PC-3 (cell line): ENCODE measurements at places on chromosomes 7 and 10.
A peak's percentile ranks its signal among the peaks of the same experiment; 100 is the strongest.

- no peak for DNase-seq
Observed at GRCh38 chr7:90661290-90662151, 65.4 kb downstream of the CDK14 start.

GRCh38 chr7:71442492-71443190 lies 310.7 kb downstream of the GALNT17 start:
- no peak for DNase-seq

GRCh38 chr10:132684164-132684891 lies 101.6 kb downstream of the NKX6-2 start:
- DNase-seq: peak; percentile 72

- DNase-seq: peak; percentile 61
Observed at GRCh38 chr10:127013691-127014473, 108.7 kb downstream of the DOCK1 start.

DNA sequence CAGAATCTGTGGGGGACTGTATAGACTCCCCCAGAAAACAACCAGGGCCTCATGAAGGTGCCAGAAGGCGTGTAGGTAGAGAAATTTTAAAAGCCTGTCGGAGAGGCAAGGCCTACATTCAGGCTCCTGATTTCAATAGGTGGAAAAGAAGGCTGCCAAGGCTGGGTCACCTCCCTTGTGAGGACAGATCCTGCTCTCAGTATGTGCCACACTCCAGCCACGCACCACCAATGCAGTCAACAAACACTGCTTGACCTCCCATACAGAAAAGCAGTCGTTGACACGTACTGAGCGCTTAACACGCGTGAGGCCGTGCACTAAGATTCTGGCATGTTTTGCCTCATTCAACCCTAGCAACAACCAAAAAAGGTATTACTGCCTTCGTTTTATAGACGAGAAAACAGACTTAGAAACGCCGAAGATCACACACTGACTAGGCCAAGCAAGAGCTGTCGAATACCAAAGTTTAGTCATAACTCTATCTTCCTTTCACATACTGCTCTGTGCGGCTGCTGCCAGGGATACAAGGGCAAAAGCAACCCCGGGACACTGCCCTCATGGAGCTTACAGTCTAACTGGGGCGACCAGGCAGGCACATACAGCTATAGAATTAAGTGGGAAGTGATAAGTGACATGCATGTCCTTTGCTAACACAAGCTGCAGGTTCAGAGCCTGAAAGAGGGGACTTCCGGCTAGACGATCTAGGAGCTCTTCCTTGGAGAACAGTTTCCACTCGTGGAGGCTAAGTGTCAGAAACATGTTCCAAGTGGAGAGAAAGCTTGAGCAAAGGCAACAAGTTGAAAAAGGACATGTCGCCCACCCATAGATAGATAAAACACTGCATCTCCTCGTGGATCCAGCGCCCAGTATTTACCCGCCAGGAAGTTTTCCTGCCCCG lies 797 bp upstream of the NKX2-3 start:
- no peak for DNase-seq

DNA sequence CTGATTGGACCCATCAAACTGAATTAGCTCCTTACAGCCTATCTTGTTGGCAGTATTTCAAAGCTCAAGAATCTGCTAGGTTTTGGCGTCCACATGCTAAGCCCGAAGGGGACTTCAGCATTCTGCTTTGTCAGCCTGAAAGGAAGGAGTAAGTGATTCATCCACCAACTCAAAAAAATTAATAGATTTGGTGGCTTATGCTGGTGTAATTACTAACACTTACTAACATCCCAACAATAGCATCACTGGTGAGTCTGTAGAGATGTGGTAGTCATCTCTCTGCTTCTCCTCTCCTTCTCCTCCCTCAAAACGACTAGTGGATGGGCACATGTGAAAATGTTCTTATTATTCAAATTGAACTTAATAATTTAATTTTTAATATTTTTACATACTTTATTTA lies 53.8 kb upstream of the EGR2 start:
- DNase-seq: peak; percentile 62

GRCh38 chr10:93086289-93086688 lies 12.6 kb downstream of the CYP26A1 start:
- DNase-seq: no peak

DNA sequence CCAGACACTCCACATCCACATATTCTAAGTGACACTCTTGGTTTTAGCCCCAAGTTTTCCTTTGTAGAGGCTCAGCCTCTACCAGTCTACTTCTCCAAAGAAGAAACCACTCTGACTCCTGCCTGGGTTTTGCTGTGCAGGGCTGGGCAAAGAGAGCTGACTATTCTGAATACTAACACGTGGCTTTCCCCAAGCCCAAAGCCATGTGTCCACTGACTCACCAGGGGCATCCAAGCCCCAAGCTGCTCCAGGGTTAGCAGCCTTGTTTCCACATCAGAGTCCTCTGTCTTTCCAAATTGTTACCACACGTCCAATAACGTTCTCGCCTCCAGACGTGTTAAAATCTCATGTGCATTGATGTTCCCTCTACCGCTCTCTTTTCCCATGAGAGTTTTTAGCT lies 8.7 kb downstream of the GALNTL5 start:
- DNase-seq: no peak

- DNase-seq: no peak
Observed at GRCh38 chr7:142805350-142806021, 34.7 kb downstream of the PRSS2 start.

GRCh38 chr10:77162697-77163096 lies 474.9 kb downstream of the KCNMA1 start:
- peak; percentile 99 for DNase-seq

- no peak for DNase-seq
Observed at GRCh38 chr7:98641646-98642500, 24.8 kb downstream of the NPTX2 start.

DNA sequence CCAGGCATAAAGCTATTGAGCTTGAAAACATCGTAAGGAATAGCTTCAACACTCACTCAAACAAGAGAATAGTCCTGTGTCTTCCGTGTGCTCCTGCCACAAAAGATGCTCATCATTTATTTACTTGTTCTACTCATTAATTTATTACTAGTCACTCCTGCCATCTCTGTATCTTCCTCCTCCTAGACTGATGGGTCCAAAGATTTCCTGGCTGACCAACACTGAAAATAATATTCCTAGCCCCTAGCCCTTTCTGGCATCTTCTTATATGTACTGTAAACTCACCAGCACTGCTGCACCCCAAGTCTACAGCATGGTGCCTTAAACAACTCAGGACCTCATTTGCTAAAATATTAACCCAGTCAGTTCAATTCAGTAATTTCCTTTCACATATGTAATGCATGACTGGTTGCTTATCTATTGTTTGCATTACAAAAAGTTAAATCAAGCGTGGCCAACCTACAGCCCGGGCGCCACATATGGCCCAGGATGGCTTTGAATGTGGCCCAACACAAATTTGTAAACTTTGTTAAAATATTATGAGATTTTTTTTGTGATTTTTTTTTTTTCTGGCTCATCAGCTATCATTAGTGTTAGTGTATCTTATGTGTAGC lies 86.7 kb upstream of the GSDME start:
- DNase-seq: no peak

DNA sequence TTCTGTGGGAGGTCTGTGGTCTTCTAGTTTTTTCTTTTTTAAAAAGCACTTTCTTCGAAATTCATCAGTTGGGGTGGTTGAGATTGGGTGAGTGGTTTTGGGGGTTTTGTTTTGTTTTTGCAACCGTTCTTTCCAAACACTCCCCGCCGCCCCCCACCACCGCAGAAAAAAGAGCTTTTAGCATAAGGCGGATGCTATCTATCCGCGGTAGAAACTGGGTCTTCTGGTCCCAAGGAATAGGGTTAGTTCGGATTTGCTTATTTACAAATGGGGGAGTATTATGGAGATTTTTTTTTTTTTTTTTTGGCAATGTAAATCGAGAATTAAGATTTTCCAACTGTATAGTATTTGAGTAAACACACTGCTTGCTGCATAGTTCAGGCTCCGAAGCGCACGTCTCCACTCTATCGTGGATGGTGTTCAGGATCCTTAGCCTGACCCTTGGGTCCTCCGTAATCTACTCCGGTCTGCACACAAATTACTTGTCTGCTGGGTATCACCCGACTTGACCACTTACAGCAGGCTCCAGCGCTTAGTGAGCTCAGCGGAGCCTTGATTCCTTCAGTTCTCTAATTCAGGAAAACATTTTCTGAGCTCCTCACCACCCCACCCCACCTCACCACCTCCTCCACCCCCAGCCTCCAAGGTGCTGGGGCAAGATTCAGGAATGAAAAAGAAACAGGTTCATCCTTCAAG lies 757 bp upstream of the NRCAM start:
- no peak for DNase-seq

DNA sequence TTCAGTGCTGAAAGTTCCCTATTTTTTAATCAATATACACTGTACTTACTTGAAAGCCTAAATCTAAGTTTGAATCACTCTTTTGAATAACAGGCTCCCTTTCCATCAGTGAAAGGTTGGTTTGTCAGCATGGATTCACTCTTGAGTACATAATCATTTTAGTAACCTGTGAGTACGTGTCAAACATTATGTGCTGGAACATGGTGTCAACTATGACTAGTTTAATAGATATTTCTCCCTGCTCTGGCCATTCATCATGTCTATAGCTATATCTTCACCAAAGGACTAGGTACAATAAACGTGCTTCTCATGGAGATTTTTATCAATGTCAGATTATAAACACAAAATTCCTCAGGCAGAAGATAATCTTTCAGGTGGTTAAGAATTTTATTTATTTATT lies 61.7 kb upstream of the MDFIC start:
- DNase-seq: peak; percentile 25

DNA sequence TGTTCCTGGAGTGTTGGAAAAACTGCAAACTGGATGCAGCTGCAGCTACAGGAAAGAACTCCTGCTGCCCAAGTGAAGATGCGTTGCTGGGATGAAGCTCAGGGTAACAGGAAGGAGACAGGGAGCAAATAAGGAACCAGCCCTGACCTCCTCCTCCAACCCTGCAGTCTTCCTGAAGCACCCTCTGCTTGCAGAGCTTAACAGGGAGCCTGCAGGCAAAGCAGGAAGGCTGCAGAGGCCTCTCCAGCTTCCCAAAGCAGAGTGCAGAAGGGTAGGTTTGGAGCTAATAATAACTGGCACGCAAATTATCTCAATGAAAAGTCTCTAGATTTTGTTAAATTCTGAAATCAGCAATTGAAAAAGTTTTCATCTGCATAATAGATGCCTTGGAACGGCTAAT lies 92.5 kb downstream of the SORCS1 start:
- no peak for DNase-seq

DNA sequence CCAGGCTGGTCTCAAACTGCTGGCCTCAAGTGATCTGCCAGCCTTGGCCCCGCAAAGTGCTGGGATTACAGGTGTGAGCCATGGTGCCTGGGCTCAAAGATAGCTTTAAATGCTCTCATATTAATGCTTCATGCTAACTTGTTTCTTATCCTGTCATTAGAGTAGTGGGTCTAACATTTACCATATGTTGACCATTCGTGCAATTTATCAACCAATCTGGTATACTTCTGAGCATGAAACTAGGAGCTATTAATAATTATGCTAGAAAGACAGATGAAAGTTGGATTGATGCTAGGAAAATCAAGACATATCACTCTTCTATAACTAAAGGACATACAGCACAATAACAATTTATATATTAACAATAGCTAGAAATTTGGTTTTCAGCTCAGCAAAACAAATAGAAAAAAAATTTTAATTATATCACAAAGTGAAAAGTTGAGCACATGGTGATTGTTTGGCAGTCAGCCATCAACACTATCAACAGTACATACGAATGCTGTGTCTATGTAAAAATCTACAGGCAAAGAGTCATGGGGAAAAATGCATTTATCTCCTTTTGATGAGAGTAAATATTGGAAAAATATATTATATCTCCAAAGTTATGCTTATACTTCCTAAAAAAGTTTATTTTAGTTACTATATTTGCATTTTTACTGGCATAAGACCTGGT lies 112.1 kb upstream of the ABCB5 start:
- no peak for DNase-seq

DNA sequence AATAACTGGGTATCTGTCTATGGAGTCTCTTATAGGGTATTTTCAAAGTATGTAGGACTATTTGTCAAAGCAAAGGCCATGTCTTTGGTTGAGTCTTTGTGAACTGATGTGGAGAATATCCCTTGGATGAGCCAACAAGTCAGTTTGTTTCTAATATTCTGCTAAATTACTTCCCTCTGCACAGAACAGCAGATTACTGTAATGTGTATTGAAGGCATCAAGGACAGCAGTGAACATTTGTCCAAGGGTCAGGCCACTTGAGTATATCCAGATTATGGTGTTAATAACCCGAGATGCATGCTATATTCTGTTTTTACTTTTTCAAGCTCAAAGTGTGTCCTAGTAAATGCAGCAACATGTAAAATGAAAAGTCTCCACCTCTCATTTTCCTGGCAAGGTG lies 144.2 kb upstream of the GLI3 start:
- no peak for DNase-seq

DNA sequence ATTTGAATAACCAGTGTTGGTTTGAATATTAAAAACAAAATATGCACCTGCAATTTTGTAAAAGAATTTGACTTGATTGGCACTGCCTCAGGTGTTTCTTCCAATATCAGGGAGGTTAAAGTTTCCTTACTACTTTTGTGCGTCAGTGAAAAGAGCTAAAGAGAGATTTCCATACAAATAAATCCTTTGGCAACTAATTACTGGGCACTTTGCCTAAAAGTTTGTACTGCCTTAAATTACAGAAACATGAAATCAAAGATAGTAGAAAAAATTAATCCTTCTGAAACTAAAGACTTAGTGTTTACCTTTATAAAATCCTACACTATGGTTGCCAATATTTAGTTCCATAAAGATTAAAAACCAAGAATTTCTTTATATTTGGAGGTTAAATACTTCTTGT lies 72.5 kb downstream of the DNAJB9 start:
- DNase-seq: no peak

- DNase-seq: peak; percentile 28
Observed at GRCh38 chr10:71040343-71040742, 152.0 kb upstream of the PCBD1 start.

DNA sequence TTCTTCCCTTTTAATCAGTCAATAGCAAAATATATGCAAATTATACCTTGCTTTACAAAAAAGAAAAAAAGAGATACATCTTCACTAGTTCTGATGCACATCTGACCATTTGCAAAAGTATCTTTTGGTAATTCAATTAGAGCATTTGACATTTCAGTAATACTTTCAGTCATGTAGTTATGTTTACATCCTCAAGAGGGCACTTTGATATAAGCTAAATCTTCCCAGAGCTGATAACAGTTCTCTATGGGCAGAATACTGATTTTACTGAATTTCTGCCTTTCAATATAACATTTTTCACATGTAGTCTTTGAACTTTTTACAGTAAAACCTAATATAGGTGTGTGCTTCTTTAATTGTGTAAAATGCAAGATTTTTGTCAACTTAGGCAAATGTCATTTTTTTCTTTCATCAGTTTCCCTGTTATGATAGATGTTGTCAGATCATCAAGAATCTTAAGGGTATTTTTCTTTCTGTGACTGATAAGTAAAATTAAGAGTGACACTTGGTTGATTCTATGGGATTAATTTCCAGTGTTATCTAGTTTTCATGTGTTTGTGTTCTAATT lies 703.5 kb upstream of the SEMA3D start:
- DNase-seq: peak; percentile 47

- DNase-seq: no peak
Observed at GRCh38 chr7:140655511-140656408, 15.1 kb upstream of the DENND2A start.

GRCh38 chr10:5293691-5294550 lies 70.8 kb upstream of the UCN3 start:
- DNase-seq: peak; percentile 50
